Activated naive CD8-positive, alpha-beta T cell treated with anti-CD3 and anti-CD28 coated beads for 36 hours (primary cell): ENCODE measurements at places on chromosomes 12 and 14. TPM values are rescaled to one million over a fixed set of nuclear protein-coding genes. Genes with fewer than 3 reads are reported as not detected.
A peak's percentile ranks its signal among the peaks of the same experiment; 100 is the strongest.

- H3K27me3 ChIP-seq = no peaks in the 10 kb centered on the region
- H3K4me1 ChIP-seq = peaks cover 11% of the 10 kb centered on the region
- H3K27ac ChIP-seq = peak overlapping the region; percentile 87
- H3K36me3 ChIP-seq = no peaks in the 10 kb centered on the region
- peak; percentile 13 for DNase-seq
Observed at GRCh38 chr14:34461334-34462131, 507 bp downstream of the SPTSSA start.

DNA sequence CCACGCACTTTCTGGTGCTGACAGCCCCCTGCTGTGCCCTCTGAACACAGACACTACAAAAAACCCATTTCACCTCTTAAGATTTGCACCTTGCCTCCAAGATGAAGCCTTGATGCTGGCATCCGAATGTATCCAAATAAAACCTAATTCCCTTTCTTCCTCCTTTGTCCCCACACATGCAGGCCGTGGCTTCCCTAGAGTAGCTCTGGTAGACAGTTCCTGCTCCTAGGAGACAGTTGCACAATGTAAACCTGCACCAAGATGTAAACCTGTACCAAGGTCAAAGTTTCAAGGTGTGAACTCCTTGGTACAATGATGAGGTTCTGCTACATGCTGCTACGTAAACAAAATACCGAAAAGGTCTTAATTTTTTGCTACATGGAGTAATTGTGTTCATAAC is 625 bp upstream of the ABHD12B start:
- H3K27ac ChIP-seq = no peak overlapping the region
- H3K36me3 ChIP-seq = no peaks in the 10 kb centered on the region
- no peak overlapping the region for H3K4me3 ChIP-seq
- peaks cover 34% of the 10 kb centered on the region for H3K4me1 ChIP-seq
- DNase-seq = no peak
- H3K27me3 ChIP-seq = peaks cover 88% of the 10 kb centered on the region

- peak; percentile 1 for DNase-seq
- H3K27me3 ChIP-seq = peaks cover 34% of the 10 kb centered on the region
- H3K4me1 ChIP-seq = no peaks in the 10 kb centered on the region
Observed at GRCh38 chr12:55515696-55516095, 23.5 kb downstream of the OR6C68 start.

DNA sequence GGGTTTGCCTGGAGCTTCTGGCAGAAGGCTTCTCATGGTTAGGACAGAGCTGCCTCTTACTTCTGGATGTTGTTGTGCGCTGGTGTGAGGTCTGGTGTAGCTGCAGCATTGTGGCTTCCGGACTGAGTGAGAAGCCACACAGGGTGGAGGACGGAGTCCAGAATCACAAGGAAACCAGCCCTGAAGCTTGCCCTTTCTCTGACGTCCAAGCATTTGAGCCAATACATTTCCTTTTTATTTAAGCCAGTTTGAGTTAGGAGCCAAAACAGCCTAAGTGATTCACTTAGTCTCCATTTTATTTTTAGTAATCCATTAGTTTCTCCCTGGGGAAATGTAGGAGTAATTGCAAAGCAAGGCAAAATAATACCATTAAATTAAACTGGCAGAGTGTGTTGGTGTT is 402.4 kb upstream of the RGS6 start:
- no peak overlapping the region for H3K4me3 ChIP-seq
- H3K4me1 ChIP-seq = peaks cover 6% of the 10 kb centered on the region
- peaks cover 37% of the 10 kb centered on the region for H3K36me3 ChIP-seq
- H3K27me3 ChIP-seq = no peaks in the 10 kb centered on the region

The FAIM2 gene
- 0.08 TPM for total RNA-seq

GRCh38 chr14:95123891-95124579 is 33.3 kb downstream of the DICER1 start:
- H3K36me3 ChIP-seq = peaks cover 36% of the 10 kb centered on the region
- H3K27me3 ChIP-seq = no peaks in the 10 kb centered on the region
- H3K4me1 ChIP-seq = peaks cover 17% of the 10 kb centered on the region

- peaks cover 6% of the 10 kb centered on the region for H3K4me1 ChIP-seq
- no peaks in the 10 kb centered on the region for H3K36me3 ChIP-seq
- H3K4me3 ChIP-seq = peak overlapping the region; percentile 56
- H3K27ac ChIP-seq = no peak overlapping the region
Observed at GRCh38 chr14:70289138-70289537, 70.3 kb downstream of the COX16 start.

DNA sequence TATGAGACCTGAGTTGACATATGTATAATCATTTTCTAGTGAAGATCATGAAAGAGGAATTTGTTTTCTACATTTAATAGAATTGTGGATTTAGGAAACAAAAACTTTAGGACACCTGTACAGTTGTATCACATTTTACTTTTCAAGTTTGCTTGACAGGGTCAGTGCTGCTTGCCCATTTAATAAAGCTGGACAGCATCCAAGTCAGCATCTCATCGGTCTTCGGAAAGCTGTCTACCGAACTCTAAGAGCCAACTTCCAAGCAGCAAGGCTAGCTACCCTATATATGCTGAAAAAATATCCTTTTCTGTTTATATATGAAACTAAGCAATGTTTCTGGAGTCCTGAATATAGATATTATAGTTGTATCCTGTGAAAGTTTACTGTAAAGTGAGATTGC is 52.3 kb downstream of the VEZT start:
- peaks cover 2% of the 10 kb centered on the region for H3K4me1 ChIP-seq
- no peak overlapping the region for H3K27ac ChIP-seq
- H3K36me3 ChIP-seq = peaks cover 12% of the 10 kb centered on the region

The C14orf39 gene
- not detected for total RNA-seq

GRCh38 chr12:19525274-19525673 is 86.0 kb downstream of the AEBP2 start:
- peaks cover 13% of the 10 kb centered on the region for H3K36me3 ChIP-seq
- peak overlapping the region; percentile 38 for H3K27ac ChIP-seq
- peaks cover 25% of the 10 kb centered on the region for H3K4me1 ChIP-seq
- DNase-seq = no peak
- H3K4me3 ChIP-seq = no peak overlapping the region

The REM2 gene
- 0.14 TPM for total RNA-seq

The FIGNL2 gene
- 0.29 TPM for total RNA-seq

DNA sequence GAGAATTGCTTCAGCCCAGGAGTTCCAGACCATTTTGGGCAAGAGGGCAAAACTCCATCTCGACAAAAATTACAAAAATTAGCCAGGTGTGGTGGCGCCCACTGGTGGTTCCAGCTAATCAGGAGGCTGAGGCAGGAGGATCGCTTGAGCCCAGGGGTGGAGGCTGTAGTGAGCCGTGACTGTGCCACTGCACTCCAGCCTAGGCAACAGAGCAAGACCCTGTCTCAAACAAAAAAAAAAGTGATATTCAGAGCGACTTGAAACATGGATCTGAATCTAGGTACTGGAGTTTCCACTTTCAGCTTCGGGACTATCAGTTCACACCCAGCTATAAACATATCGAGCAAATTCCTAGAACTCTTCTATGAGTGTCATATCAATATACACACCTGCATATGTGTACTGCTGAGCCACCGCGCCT is 16.3 kb upstream of the RNF34 start:
- no peaks in the 10 kb centered on the region for H3K4me1 ChIP-seq
- no peaks in the 10 kb centered on the region for H3K36me3 ChIP-seq
- H3K27ac ChIP-seq = no peak overlapping the region
- no peak for DNase-seq
- H3K4me3 ChIP-seq = no peak overlapping the region
- no peaks in the 10 kb centered on the region for H3K27me3 ChIP-seq

DNA sequence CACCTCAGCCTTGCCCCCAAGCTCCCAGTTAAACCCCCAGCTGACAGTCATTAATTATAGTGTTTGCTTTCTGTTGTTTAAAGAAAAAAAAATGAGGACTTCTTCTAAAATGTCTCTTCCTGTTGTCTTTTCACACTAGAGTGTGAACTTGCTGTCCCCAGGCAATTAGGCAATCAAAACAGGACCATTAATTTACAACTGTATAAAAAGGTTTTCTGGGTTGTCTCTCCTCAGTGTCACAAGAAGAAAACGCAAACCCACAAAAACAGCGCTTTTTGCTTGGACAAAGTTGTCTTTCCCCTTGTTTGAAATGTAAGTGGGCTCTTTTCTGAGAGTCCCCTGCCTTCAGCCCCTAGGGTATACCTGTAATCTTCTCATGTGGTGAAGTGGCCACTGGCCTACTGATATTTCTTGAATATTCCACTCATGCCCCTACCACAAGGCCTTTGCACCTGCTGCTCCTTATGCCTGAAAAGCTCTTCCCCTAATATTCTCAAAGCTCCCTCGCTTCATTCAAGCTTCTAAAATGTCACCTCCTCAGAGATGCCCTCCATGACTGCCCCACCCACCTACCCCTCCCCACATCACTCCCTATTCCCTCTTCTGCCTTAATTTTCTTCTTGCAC is 158.9 kb upstream of the PWP1 start:
- peaks cover 5% of the 10 kb centered on the region for H3K4me1 ChIP-seq
- H3K27me3 ChIP-seq = no peaks in the 10 kb centered on the region
- peaks cover 15% of the 10 kb centered on the region for H3K36me3 ChIP-seq
- no peak for DNase-seq
- no peak overlapping the region for H3K27ac ChIP-seq

- H3K27ac ChIP-seq = no peak overlapping the region
- no peaks in the 10 kb centered on the region for H3K27me3 ChIP-seq
- DNase-seq = no peak
- no peak overlapping the region for H3K4me3 ChIP-seq
- peaks cover 16% of the 10 kb centered on the region for H3K4me1 ChIP-seq
- H3K36me3 ChIP-seq = no peaks in the 10 kb centered on the region
Observed at GRCh38 chr12:1281683-1282366, 290.8 kb downstream of the ERC1 start.

GRCh38 chr14:104517426-104517825 is 62.1 kb upstream of the C14orf180 start:
- H3K4me3 ChIP-seq = no peak overlapping the region
- DNase-seq = no peak
- no peaks in the 10 kb centered on the region for H3K27me3 ChIP-seq
- H3K36me3 ChIP-seq = no peaks in the 10 kb centered on the region
- no peaks in the 10 kb centered on the region for H3K4me1 ChIP-seq

The CYP46A1 gene
- total RNA-seq = 0.18 TPM

The AKAP5 gene
- 1.4 TPM for total RNA-seq

DNA sequence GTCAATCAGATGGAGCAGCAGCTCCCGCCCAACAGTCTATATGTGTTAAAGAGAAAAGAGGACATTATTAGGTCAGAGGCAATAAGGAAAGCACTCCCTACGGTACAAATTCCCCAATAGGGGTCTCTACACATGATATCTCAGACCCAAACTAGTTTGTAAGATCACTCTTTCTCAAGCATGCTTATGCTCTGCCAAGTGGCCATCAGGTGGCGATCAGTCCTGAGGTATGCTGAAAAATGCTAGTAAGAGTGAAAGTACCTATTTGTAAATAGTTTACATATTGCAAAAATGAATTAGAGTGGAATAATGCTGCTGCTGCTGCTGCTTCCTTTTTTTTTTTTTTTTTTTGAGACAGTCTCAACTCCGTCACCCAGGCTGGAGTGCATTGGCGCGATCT is 61.0 kb downstream of the CPM start:
- H3K27me3 ChIP-seq = peaks cover 3% of the 10 kb centered on the region
- H3K27ac ChIP-seq = no peak overlapping the region
- no peaks in the 10 kb centered on the region for H3K36me3 ChIP-seq
- H3K4me1 ChIP-seq = no peaks in the 10 kb centered on the region
- no peak overlapping the region for H3K4me3 ChIP-seq

The ANKS1B gene
- not detected for total RNA-seq

The DBX2 gene
- total RNA-seq = not detected

The PTCSC3 gene
- not detected for total RNA-seq

DNA sequence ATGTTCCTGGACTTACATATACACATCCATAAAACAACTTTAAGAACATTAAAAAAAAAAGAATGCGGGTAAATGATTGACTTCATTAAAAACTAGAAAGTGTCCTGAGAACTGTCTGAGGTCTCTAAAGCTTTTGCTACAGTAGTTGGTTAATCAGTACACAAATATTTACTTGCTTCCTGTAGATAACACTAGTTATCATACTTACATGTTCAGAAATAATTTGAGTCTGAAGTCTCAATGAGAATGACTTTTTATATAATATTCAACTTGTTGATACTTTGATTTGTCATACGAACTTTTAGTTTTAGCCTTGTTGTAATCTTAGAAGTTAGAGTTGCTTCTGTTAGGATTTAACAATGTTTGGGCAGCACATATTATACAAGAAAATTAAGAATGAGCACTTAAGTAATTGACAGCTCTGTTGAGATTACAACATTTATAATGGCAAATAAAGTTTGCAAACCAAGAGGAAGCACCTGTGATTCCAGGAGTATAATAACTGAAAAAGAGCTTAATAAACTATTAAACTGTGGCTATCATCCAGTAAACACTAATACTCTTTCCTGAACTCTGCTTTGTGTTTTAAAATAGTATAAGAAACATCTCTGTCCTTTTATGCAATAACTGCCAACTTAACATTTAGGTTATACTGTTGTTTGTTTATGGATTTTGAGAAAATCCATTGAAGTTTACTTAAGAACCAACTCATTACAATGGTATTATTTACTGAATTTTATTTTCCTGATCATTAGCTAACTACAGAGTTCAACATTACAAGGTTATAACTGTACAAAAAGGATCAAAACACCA is 131.7 kb downstream of the MIPOL1 start:
- DNase-seq = no peak
- H3K36me3 ChIP-seq = no peaks in the 10 kb centered on the region
- no peak overlapping the region for H3K27ac ChIP-seq
- H3K4me3 ChIP-seq = no peak overlapping the region

- H3K4me3 ChIP-seq = no peak overlapping the region
- peaks cover 75% of the 10 kb centered on the region for H3K27me3 ChIP-seq
- no peak for DNase-seq
- H3K36me3 ChIP-seq = no peaks in the 10 kb centered on the region
Observed at GRCh38 chr12:57616383-57617101, 5.3 kb downstream of the ARHGEF25 start.

DNA sequence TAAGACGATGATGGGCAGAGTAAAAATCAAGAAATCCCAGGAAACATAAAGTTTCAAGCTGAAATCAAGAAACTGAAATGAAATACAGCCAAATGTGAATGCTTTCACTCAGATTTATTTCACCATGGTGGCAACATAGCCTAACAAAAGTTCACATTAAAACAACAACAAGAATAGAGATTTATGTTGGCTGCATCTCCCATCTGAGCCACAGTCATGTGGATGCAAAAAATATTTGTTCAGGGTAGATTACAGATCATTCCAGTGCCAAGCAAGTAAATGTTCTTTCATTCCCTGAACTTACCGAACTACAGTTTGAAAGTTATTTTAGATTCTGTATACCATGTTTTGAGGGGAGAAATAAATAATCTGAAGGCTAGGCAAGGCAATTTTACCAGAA is 159.9 kb upstream of the TMTC1 start:
- H3K27ac ChIP-seq = no peak overlapping the region
- no peak for DNase-seq
- H3K36me3 ChIP-seq = no peaks in the 10 kb centered on the region

- no peak overlapping the region for H3K27ac ChIP-seq
- peaks cover 42% of the 10 kb centered on the region for H3K4me1 ChIP-seq
- H3K27me3 ChIP-seq = no peaks in the 10 kb centered on the region
- peaks cover 12% of the 10 kb centered on the region for H3K36me3 ChIP-seq
- H3K4me3 ChIP-seq = no peak overlapping the region
Observed at GRCh38 chr12:108612788-108613282, 15.0 kb upstream of the TMEM119 start.

- no peaks in the 10 kb centered on the region for H3K27me3 ChIP-seq
- peak overlapping the region; percentile 97 for H3K27ac ChIP-seq
- peaks cover 49% of the 10 kb centered on the region for H3K4me1 ChIP-seq
- H3K4me3 ChIP-seq = peak overlapping the region; percentile 82
- H3K36me3 ChIP-seq = peaks cover 14% of the 10 kb centered on the region
- DNase-seq = no peak
Observed at GRCh38 chr14:39266525-39266870, 32.8 kb downstream of the MIA2 start.

The ITGB7 gene
- total RNA-seq = 105 TPM

GRCh38 chr12:10140001-10140400 is 10.0 kb upstream of the CLEC7A start:
- DNase-seq = peak; percentile 22
- peaks cover 7% of the 10 kb centered on the region for H3K27me3 ChIP-seq
- H3K36me3 ChIP-seq = no peaks in the 10 kb centered on the region
